ENCODE measurements at places on chromosomes 5 and 9.

DNA sequence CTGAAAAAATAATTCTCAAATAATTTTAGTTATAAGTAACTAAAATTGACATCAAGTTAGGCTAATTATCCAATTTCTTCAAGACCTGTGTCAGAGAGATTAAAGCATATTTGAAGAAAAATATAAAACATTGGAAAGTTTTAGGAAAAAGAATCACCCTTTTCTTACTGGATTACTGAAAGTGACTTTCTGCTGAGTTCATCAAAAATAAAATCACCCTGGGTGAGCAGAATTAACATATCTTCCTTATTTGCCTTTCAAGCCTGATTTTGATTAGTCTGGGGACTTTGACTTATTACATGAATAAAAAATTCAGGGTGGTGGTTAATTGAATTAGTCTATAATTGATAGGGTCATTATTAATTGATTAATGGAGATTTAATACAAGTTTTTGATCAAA lies 252.3 kb upstream of the HAPLN1 start:
- DNase-seq, result no peak

DNA sequence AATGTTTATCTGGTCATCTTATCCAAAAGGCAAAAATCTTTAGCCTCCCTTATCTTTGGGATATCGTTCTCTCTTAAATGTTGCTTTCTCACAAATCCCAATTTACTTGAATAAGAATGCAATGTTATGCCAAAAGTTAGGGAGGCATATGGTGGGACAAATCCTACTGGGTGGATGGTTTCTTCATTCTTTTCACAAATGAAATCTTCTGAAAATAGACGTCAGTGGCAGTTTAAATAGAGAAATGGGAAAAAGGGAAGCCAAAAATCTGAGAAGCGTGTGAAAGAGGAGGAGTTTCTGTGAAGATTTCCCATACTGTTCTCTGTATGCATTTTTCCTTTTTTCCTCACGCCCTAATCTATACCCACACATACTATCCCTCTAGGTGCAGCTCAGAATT lies 2.5 kb upstream of the PCDHAC1 start:
- DNase-seq, result no peak

GRCh38 chr5:150516011-150516410 lies 8.1 kb downstream of the NDST1 start:
- no peak for DNase-seq

- DNase-seq, result no peak
Measured at GRCh38 chr5:150065886-150066285, 20.5 kb downstream of the CSF1R start.

- no peak for DNase-seq
Measured at GRCh38 chr9:137809040-137809576, 68.5 kb upstream of the CACNA1B start.

- no peak for DNase-seq
Measured at GRCh38 chr5:42648915-42649314, 107.7 kb upstream of the CCDC152 start.

DNA sequence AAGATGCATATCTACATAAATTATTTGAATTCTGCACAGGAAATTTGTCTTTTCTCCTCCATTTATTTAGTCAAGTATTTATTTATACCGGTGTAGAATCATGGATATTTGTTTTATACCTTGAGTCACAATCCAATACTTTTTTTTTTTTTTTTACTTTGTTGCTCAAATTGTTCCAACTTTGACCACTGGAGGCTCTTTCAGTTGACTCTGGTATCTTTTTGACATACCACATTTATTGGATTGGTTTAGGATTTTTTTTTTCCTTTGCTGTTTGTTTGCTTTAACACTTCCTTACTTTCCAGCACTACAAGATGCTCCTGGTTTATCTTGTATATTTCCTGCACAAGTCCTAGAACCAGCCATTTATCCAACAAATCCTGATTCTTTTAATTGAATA lies 543.1 kb upstream of the RIOK2 start:
- no peak for DNase-seq

DNA sequence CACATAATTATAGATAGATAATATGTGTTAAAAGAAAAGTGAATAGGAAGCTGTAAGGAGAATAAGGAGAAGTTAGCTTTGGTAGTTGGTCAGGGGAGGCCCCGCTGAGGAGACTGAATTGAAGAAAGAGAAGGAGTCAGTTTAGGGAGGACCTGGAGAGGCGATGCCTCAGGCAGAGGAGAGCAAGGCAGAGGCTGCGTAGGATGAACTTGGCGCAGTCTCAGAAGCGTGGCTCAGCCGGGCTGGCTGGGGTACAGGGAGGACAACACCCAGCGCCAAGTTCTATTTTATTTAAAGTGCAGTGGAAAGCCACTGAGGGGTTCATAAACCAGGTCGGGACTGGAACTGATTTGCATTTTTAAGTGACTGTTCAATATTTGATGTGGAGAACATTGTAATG lies 68.5 kb downstream of the PTCD2 start:
- DNase-seq, result no peak

DNA sequence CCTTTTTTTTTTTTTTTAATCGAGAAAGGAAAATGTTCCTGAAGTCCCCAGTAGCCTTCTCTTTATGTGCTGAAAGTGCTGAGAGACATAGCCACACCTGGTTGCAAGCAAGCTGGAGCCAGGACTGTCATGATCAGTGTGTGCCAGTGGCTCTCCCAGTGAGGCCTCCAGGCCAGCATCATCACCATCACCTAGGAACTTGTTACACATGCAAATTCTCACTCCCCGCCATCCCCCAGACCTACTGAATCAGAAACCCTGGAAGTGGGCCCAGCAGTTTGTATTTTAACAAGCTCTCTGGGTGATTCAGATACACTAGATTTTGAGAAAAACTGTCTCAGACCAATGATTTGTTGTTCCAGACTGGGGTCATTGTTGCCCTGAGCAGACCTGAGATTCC lies 181.9 kb upstream of the GLRA1 start:
- DNase-seq, result no peak

- DNase-seq, result peak; percentile 38
Measured at GRCh38 chr5:166562246-166562645, 1729.2 kb upstream of the WWC1 start.

DNA sequence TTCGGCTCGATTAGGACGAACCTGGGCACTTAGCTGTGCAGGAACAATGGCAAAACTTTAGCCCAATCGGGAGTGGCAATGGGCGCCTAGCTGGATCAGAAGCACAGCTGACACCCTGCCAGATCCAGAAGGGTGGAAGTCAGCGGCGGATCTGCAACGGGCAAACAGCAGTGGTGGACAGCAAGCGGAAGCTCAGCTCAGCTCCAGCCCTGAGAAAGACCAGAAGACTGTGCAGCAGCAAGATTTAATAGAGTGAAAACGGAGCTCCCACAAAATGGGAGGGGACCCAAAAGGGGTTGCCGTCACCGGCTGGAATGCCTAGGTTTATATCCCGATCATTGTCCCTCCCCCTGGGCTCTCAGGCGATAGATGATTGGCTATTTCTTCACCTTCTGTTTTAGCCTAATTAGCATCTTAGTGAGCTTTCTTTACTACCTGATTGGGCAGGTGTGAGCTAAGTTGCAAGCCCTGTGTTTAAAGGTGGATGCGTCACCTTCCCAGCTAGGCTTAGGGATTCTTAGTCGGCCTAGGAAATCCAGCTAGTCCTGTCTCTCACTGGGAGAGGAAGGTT lies 1237.9 kb downstream of the CDH12 start:
- DNase-seq, result no peak

- DNase-seq, result peak; percentile 60
Measured at GRCh38 chr5:54904425-54904824, 81.0 kb downstream of the ESM1 start.

DNA sequence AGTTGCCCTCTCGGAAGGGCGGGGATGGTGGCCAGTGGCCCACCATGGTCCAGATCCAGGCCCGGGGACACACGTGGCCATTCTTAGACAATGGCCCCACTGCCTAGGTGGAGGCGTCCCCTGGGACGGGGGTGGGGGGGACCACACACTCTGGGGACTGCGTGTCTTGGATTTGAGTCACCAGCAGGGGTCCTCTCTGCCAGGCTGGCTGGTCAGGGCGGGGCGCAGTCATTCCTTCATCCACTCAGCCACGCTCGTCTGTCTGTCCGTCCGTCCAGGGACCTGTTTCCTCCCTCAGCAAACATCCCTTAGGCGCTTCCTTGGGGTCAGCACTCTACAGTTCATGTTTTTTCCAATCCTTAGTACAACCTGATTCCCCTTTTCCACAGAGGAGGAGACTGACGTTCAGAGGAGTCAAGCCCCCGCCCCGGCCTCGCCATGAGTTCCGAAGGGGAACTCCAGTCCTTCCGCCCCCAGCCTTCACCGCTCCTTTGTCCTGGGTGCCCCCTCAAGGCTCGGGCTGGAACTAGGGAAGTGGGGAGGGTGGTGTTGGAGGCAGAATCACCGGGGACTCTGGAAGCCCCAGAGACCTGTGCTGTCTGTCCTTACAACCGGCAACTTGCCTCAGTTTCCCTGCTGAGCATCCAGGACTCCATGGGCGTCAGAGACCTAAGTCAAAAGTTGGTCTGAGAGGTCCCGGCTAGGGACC lies 276.6 kb upstream of the MVB12B start:
- no peak for DNase-seq

DNA sequence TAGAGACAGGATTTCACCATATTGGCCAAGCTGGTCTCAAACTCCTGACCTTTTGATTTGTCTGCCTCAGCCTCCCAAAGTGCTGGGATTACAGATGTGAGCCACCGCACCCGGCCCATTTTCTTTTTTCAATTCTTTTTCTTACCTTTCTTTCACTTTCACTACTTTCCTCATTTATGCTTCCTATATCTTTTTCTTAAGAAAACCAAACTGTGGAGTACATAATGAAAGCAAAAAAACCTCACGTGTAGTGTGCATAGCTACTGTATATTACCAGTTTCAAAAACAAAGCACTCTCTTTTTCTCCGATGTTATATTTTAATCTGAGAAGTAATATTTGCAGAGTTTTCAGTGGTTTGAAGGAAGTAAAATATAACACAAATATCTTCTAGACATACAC lies 8.0 kb upstream of the CAST start:
- no peak for DNase-seq

DNA sequence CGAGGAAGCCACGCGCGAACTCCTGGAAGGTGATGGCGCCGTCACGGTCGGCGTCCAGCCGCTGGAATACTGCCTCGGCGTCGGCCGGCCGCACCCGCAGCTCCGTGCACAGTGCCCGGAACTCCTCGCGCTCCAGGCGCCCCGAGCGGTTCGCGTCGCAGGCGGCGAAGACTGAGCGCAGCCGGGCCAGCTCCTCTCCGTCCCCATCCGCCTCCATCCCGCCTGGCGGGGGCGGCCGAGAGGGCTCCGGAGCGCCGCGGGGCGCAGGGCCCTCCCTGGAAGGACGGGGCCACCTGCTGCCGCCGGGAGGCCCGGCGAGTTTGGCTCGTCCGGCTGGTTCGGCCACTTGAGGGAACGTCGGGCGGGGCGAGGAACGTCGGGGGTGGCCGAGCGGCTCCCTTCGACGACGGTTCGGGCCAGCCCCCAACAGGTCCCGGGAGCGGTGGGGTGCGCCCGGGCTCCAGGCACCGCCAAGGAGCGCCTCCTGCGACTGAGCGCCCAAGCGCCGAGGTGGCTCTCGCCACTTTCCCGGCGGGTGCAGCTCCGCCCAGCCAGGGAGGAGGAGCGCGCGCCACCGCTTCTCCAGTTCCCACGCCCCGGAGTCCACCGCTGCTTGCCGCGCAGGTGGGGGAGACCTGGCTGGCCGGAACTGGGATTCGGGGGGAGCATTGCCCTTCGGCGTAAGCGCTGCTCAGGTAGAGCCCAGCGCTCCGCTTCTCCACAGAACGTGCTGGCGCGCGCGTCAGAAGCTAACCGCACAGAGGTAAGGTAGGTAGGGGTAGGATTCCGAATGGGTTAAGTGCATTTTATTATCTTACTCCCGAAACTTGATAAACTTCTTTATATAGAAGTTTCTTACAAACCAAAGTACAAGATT lies at the start of gene RASEF:
TSS of gene RASEF (minus strand) at position 492 of the 877 bp plus-strand sequence. CDS start at position 217, 275 bp downstream.
- DNase-seq, result peak; percentile 60

GRCh38 chr5:157025093-157025698 lies 33.7 kb downstream of the HAVCR1 start:
- DNase-seq, result no peak

- DNase-seq, result no peak
Measured at GRCh38 chr9:130672933-130673615, 8.7 kb downstream of the PRDM12 start.

DNA sequence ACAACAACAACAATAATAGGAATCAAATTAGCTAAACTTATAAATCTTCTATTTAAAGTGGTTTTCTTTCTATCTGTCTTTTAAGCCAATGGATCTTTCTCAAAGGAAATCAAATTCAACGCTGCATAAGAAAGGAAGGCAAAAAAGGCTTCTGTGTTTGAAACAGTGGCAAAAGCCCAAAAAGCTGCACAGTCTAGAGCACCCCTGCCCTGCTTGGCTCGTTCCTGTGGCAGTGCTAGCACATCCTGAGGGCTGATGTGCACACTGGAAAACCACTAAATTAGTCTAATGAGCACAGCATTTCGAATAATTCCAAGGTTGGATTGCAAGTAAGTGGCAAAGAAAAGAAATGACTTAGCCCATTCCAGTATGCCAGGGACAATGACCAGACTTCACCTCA lies 80.7 kb downstream of the AP3B1 start:
- no peak for DNase-seq

DNA sequence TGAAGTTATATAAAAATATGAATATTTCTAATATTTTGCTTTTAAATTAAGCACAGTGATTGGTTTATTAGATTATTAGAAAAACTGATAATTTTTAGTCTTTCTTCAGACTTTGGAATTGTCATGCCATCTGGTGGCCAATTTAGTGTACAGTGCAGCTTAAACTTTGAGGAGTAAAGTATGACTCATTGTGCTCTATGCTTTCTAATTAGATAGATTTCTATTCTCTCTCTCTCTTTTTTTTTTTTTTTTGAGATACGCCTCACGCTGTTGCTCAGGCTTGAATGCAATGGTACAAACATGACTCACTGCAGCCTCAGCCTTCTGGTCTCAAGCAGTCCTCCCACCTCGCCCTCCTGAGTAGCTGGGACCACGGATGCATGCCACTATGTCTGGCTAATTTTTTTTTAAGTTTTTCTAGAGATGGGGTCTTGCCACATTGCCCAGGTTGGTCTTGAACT lies 42.1 kb upstream of the GPR21 start:
- peak; percentile 87 for DNase-seq

- no peak for DNase-seq
Measured at GRCh38 chr5:72433522-72433921, 73.7 kb downstream of the ZNF366 start.

GRCh38 chr5:64340293-64340692 lies 165.5 kb upstream of the RGS7BP start:
- peak; percentile 5 for DNase-seq

DNA sequence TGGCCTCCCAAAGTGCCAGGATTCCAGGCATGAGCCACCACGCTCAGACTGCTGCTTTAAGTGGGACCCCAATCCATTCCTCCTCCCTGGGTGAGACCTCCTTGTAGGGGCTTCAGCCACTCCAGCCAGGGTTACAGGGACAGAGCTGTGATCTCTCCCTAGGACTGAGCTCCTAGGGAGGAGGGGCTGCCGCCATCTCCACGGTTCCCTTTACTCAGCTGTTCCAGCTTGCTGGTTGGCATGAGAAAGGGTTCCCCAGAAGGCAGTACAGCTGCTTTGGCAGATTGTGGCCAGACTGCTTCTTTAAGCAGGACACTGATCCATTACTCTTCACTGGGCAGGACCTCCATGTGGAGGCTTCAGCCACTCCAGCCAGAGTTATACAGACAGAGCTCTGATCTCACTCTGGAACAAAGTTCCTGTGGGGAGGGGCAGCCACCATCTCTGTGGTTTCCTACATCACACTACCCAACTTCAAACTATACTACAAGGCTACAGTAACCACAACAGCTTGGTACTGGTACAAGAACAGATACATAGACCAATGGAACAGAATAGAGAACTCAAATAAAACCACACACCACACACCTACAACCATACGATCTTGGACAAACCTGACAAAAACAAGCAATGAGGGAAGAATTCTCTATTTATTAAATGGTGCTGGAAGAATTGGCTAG lies 7.2 kb downstream of the INSL6 start:
- no peak for DNase-seq

GRCh38 chr9:5557606-5558587 lies 47.6 kb downstream of the PDCD1LG2 start:
- DNase-seq, result no peak
